ENCODE measurements at places on chromosomes 13 and 19.

DNA sequence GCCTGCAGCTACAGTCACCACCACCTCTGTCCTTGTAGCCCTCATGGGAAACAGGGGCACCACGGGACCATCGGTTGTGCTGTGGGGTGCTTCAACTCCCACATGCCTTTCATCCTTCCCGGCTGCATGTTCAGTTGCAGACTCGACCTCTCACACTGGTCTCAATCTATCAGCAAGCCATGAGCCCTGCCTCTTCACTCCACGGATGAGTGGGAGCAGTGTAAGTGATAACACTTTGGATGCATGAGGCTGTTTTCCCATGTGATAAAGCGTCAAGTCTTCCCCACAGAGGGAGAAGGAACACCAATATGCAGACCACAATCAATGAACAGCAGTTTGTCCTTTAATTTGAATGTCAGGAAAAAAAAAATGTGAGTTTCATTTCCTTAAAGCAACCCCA lies 12.2 kb downstream of the SERP2 start:
- no peak for DNase-seq

- peak; percentile 95 for DNase-seq
Observed at GRCh38 chr19:48724796-48725753, 5.5 kb upstream of the MAMSTR start.

DNA sequence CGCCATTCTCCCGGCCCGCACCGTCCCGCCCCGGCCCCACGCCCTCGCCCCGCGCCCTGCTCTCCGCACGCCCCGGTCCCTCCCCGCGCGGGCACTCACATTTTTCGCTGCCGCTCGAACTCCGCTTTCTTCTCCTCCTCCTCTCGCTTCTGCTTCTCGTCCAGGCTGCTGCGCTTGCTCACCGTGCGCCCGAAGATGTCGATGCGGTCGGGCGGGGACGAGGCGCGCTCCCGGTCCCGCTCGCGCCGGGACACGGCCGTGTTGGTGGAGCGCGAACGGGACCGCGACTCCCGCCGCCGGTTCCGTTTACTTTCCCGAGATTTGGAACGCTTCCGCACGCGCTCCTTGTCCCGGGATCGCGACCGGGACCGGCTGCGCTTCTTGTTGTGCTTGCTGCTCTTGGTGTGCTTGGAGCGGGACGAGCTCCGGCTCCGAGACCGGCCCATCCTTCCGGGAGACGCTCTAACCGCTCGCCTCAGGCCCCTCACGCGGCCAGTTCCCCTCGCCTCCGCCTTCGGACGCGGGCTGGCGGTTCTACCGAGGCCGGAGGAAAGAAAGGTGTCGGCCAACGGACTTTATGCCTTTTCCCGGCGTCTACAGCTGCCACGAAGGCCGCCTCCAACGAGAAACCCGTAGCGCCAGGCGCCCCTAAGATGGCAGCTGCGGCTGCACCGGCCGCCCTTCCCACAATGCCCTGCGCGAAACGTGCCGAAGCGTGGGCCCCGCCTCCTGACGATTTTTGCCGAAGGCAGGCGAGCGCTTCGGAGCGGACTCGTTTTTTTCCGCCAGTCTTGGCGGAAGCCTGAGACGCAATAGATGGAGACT lies at the start of gene ARGLU1:
Gene ARGLU1 (minus strand): TSS at position 664 of the 825 bp plus-strand sequence. CDS start 218 bp downstream, at position 446.
- peak; percentile 91 for DNase-seq

DNA sequence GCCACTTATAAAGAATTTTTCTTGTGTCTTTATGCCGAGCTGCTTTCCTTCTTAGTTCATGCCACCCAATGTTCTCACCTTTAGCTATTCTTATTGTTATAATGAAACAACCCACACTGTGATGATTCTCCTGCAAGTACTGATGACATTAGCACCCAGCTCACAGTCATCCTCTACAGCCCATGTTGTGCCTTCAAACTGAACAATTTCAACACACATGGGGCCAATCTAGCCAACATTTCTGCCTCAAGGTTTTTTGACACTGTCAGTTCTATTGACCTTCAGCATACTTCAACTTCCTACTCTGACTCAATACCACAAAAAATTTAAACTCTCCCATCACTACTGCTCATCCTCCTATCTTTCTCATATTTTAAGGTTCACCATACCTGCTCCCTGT lies 752.4 kb downstream of the FGF9 start:
- no peak for DNase-seq

DNA sequence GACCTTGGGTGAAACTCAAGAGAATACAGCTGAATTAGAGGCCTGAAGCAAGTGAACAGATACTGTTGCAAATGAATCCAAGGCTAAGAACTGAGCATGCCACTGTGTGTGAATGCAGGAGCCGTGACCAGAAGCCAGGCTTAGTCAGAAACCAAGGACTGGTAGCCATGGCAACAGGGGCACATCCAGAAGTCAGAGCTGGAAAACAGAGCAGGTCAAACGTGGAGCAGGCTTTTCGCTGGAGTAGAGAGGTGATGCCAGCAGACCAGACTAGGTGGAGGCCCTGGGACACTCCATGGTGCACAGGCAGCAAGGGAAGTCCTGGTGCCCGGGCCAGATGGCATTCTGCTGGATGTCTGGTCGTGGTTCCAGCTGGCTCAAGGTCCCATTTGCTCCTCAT lies 564.1 kb downstream of the PCDH9 start:
- DNase-seq, result peak; percentile 79

DNA sequence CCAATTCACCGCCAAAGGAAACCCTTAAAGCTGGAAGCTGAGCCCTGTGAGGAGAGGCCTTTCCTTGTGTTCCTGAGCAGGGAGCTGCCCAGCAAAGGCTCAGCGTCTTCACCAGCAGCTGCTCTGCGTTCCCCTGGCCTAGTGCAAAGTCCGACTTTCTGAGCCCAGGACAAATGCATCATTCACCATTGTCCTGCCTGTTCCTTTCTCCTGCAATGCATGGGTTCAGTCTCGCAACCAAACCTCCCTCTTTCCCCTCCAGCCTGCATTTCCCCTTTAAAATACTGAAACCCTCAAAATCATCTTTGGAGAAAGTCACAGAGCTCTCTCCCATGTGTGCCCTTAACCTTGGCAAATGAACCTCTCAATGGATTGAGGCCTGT lies 12.9 kb upstream of the TMEM255B start:
- DNase-seq, result no peak

Data from fibroblast of upper back skin (primary cell).